Stimulated activated CD8-positive, alpha-beta memory T cell treated with anti-CD3 and anti-CD28 coated beads, Interleukin-15, amount 100 ng/mL, for 4 hours (primary cell): ENCODE measurements at places on chromosomes 2 and 18.

GRCh38 chr2:203605302-203605701 lies 70.2 kb upstream of the RAPH1 start:
- DNase-seq, result no peak

- no peak for DNase-seq
Observed at GRCh38 chr2:120656273-120656950, 79.3 kb upstream of the GLI2 start.

- no peak for DNase-seq
Observed at GRCh38 chr2:171056307-171056706, 104.4 kb downstream of the TLK1 start.

- no peak for DNase-seq
Observed at GRCh38 chr2:86021396-86022378, 84.0 kb downstream of the POLR1A start.

GRCh38 chr2:108936866-108937265 lies 52.2 kb downstream of the EDAR start:
- no peak for DNase-seq

DNA sequence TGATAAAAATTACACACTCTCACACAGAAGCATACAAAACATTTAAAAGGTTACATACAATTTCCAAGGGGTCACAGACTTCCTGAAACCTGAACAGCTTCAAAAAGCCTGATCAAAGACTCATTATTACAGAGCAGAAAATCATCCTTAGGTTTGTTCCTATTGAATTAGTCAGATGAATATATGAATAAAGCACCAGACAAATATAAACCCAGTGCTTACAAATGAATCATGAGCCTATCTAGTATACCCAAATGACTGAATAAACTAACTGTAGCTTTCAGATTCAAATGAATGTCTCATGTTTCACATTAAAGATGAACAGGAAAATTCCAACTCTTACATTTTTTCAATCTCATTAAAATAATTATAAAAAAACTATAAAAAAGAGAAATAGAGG lies 550.3 kb downstream of the SUCLG1 start:
- DNase-seq, result no peak

DNA sequence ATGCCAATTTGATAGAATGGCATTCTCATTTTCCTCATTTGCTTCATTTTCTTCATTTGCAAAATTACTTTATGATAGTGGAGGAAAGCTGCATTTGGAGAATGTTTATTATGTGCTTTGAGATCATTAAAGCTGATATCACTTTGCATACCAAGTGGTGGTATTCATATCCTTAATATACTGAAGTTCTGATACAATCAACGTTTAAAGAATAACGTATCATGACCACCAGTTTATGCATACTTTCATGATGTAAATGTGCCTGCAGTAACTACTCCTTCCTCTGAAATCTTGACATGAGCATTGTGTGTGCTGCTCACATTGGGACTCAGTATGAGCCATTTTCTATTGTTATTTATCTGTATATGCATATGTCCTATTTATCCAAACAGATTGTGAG lies 302.1 kb downstream of the ARHGAP15 start:
- no peak for DNase-seq

GRCh38 chr18:33914399-33914798 lies 310.3 kb downstream of the NOL4 start:
- no peak for DNase-seq

DNA sequence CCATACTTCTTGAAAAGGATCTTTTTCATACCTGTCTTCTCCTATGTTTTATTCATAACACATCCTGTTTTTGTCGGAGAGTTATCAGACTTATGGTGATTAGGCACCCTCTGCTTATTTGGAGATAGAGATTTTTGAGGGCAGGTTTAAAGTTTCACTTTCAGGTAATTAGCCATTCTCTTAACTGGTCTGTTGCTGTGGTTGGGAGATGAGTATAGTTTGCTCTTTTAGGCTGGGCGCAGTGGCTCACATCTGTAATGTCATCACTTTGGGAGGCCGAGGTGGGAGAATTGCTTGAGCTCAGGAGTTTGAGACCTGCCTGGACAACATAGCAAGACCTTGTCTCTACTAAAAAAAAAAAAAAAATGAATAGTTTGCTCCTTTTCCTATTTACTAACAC lies 25.3 kb downstream of the SFTPB start:
- DNase-seq, result no peak
